ENCODE measurements at places on chromosomes 5 and 9.

DNA sequence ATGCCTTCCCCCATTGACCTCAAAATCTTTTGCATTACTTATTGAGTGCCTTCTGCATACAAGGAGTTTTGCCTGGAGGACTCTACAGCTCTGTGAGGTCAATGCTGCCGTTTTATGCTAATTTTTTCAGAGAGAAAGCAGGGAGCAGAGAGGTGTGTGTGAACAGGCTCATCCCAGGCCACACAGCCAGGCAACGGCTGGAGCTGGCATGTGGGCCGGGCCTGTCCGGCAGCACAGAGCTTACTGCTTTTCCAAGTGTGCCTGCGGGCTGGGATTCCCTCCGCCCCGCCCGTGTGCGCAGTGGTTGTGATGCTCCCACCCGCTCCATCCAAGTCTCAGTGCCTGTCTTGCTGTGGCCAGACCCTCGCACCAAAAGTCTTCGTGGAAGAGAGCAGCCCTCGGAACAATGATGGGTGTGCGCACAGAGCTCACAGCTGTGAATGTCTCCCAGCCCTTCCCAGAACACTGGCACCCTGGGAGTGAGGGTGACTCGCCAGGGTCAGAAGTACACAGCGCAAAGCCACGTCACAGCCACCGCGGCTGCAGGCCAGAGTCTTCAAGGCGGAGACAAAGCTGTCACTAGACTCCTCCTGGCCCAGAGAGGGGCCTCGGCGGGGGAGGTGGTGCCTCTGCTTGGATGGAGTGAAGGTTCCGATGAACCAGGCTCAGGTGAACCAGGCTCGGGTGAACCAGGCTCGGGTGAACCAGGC lies 82.8 kb downstream of the COL5A1 start:
- no peak for DNase-seq

DNA sequence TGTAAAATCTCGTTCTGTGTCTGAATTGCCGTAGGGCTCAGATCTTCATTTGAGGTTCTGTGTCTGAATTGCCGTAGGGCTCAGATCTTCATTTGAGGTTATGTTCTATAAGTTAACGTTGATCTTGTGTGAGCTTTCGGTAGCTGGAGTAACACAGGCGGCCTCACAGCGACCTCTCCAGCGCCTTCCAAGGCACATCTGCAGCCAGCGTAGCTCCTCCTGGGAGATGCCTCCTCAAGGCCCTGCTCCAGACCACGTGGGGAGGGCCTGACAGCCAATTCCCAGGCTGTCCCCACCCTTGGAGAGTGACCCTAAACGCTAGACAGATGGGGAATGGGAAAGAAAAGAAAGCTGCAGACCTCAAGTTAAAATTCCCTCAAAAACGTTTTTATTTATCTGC lies 8.7 kb upstream of the AHRR start:
- DNase-seq, result no peak

GRCh38 chr9:80158131-80158530 lies 586.4 kb downstream of the TLE4 start:
- DNase-seq, result no peak

GRCh38 chr5:87827539-87827938 lies 414.8 kb upstream of the CCNH start:
- DNase-seq, result no peak

DNA sequence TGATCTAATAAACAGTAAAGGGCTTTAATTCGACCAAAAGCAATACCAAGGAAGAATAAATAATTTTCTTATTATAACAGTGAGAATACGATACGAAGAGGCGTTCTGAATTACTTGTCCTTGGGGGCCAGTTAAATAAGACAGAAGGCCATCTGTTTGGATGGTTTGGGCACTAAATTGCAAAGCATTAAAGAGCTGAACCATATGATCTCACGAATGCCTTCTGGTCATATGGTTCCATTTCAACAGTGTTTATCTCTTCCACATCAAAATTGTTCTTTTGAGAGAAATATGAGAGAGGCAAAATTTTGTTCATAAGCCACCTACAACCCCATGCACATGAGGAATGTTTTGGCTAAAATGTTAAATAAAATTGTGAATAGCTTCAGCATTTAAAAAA lies 605.4 kb downstream of the PTPRD start:
- no peak for DNase-seq

- peak; percentile 20 for DNase-seq
Measured at GRCh38 chr9:15357050-15357653, 50.1 kb upstream of the TTC39B start.
